Amniotic stem cell (primary cell): ENCODE measurements at places on chromosomes 13 and 19.

- no peak for DNase-seq
Observed at GRCh38 chr13:51786425-51787265, 17.3 kb downstream of the DHRS12 start.

DNA sequence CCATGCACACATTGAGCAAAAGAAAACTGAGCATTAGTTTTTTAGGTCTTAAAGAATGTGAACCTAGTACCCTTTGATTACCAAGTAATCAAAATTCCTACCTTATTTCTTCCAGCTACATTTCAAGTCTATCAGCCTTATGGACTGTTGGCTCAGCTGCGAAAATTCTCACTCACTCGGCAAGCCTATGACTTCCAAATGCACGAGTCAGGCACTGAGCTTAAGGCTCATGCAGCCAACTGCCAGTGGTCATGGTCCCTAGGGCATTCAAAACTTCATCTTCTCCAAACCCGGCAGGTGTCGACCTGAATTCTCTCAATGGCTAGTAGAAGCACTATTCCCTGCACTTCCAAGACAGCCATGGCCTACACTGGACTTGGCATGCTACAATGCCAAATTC lies 41.2 kb downstream of the RUBCNL start:
- no peak for DNase-seq

GRCh38 chr19:5356428-5356827 lies 15.8 kb upstream of the PTPRS start:
- no peak for DNase-seq

GRCh38 chr13:97141564-97142005 lies 80.5 kb upstream of the MBNL2 start:
- peak; percentile 70 for DNase-seq

- peak; percentile 48 for DNase-seq
Observed at GRCh38 chr13:104953588-104953987, 1581.9 kb downstream of the EFNB2 start.

DNA sequence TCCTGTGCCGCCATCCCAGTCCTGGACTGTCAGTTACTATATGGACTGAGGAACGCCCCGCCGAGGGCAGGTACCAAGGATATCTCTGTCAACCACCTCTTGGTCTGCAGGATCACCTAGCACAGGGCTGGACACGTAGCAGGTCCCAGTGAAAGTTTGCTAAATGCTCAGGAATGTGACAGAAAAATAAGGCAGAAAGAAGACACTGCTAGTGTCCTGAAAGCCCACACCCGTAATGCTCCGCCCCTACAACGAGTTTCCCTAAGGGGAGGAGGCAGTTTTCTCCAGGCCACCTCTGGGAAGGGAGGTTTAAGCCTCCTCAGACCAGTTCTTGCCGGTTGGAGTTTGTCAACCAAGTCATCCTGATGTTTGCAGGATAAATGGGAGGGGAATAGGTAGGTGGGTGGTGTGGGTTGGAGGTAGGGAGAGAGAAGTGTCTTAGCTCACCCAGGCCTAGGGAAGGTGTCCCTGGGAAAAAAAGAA lies 1.7 kb upstream of the SERTAD3 start:
- no peak for DNase-seq

GRCh38 chr19:48196321-48196763 lies 25.9 kb downstream of the ZSWIM9 start:
- DNase-seq = no peak

DNA sequence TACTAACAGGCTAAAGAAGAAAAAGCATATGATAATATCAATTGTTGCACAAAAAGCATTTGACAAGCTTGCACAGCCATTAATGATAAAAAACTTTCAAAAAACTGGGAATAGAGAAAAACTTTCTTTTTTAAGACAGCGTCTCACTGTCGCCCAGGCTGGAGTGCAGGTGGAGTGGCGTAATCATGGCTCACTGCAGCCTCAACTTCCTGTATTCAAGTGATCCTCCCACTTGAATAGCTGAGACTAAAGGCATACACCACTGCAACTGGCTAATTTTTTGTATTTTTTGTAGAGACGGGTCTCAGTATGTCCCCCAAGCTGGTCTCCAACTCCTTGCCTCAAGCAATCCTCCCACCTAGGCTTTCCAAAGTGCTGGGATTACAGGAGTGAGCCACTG lies 382.8 kb downstream of the TSHZ3 start:
- no peak for DNase-seq
